ENCODE measurements at places on chromosomes 11 and 22.

- DNase-seq, result no peak
These were observed 63.8 kb downstream of the IMMP1L start for GRCh38 chr11:31445621-31446020.

GRCh38 chr11:70799386-70799785 is 401.1 kb downstream of the CTTN start:
- no peak for DNase-seq

- DNase-seq, result no peak
These were observed 149.6 kb downstream of the CWF19L2 start for GRCh38 chr11:107307991-107308390.

DNA sequence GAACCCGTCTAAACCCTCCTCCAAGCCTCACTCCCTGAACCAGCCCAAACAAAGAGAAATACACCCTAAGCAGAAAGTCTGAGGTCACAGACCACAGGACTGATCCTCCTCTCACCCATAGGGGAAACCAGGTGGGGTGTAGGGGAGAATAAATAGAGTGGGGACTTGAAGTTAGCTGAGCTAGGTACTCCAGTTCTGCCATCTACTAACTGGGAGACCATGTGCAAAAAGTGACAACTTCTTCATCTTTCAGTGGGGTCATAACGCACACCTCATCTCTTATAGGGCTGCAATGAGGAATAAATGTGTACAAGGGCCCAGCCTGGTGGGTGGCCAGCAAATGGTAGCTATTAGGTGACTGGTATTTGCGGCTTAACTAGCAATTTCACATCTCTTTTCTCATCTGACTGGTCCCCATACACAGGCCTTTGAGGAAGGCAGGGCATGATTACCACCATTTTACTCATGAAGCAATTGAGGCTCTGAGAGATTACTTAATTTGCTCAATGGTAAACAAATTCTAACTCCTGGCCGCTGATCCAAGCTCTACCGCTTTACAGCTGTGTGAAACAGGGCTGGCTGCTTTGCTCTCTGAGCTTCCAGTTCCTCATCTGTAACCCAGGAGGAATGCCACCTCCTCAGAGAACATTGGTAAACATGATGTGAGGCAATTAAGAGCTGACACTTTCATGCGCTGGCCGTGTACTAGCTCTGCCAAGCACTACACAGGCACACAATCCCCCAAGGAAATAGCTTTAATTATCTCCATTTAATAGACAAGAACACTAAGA is 16.6 kb downstream of the TBC1D10A start:
- DNase-seq, result no peak

DNA sequence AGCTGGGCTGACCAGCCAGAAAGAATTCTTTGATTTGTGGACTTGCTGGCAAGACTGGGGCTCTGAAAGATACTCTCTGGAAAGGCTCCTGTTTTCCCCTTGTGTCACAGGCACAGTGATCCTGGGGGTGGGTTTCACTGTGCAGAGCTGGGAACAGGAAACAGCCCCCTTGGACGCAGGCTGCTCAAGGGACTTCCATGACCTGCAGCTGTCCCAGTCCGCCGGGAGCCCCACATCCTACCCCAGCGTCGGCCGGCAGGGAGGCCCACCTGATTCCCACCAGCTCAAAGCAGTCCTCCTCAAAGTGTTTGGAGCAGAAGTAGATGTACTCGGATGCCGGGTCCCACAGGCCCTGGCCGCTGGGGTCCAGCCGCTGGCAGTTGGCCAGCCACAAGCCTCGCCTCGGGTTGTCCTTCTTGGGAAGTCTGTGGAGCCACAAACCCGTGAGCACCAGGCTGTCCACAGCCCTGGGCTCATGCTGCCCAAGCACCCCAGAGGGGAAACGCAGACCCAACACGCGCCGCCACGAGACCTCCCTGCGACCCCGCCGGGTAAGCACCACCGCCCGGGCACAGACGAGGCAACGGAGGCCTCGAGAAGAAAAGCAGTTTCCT is 824 bp downstream of the THAP7 start:
- peak; percentile 37 for DNase-seq

- no peak for DNase-seq
These were observed 2.1 kb upstream of the NADSYN1 start for GRCh38 chr11:71450939-71451338.

- DNase-seq, result no peak
These were observed 843 bp downstream of the OR51T1 start for GRCh38 chr11:4882543-4882942.

- DNase-seq, result peak; percentile 62
These were observed 668.0 kb downstream of the ETS1 start for GRCh38 chr11:127919206-127920000.

GRCh38 chr11:70298243-70298915 is 27.9 kb downstream of the PPFIA1 start:
- DNase-seq, result no peak

DNA sequence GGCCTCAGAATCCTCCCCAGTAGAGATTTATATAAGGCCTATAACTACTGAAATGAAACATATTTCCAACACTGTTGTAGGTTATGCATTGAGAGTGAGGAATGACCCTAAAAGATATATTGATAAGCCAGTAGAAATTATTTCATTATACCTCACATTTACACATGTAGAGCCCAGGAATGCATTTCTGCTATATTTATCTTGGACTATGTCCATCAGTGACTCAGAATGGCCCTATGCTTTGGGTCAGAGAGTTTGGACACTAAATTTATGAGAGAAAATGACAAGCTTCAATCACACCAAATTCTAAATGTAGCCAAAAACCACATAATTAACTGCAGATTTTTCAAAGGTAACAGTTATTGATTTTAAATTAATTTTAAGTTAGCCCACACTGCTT is 761.9 kb downstream of the DLG2 start:
- no peak for DNase-seq

- DNase-seq, result no peak
These were observed 10.5 kb downstream of the CD3E start for GRCh38 chr11:118314988-118315411.

- no peak for DNase-seq
These were observed 3.2 kb upstream of the C11orf91 start for GRCh38 chr11:33703788-33704187.

DNA sequence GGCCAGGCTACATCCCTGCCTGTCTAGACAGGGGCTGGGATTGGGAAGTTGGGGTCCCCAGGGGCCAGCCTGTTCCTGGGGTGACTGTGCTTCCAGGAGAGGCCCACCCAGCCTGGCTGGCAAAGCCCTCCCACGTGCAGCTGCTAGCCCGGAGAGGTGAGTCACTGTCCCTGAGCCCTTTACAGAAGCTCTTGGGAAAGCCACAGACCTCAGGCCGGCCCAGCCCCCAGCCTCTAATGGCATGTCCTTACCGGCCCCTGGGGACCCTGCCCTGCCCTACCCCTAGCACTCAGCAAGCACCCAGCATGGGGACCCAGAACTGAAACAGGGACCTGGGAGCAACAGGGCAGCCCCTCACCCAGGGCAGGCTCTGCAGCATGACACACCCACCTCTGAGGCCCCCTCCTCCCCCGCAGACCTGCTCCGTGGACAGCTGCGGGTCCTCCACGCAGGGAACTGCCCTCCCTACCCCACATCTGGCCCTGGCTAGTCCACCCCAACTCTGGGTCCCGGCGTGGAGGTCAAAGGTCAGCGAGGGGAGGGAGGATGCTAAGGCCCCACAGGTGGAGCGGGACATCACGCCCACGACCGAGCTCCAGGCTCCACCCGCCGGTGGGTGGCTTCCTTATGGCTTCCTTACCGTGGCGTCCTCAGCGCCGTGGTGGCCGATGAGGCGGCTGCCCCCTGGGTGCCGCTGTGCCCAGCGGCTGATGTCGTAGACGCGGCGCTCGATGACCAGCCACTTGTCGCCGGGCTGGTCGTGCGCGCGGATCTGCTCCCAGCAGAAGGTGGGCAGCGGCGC is 615 bp downstream of the FADS3 start:
- DNase-seq, result peak; percentile 74

- no peak for DNase-seq
These were observed 4.9 kb downstream of the ALX4 start for GRCh38 chr11:44305026-44305469.

- no peak for DNase-seq
These were observed 137.7 kb downstream of the MN1 start for GRCh38 chr22:27663812-27664211.

- no peak for DNase-seq
These were observed 19.0 kb downstream of the CD5 start for GRCh38 chr11:61121192-61121831.

GRCh38 chr11:55819330-55819729 is at the start of gene OR5D18:
OR5D18 (plus strand) TSS chr11:55819630; CDS start chr11:55819630, 0 bp downstream.
- no peak for DNase-seq

DNA sequence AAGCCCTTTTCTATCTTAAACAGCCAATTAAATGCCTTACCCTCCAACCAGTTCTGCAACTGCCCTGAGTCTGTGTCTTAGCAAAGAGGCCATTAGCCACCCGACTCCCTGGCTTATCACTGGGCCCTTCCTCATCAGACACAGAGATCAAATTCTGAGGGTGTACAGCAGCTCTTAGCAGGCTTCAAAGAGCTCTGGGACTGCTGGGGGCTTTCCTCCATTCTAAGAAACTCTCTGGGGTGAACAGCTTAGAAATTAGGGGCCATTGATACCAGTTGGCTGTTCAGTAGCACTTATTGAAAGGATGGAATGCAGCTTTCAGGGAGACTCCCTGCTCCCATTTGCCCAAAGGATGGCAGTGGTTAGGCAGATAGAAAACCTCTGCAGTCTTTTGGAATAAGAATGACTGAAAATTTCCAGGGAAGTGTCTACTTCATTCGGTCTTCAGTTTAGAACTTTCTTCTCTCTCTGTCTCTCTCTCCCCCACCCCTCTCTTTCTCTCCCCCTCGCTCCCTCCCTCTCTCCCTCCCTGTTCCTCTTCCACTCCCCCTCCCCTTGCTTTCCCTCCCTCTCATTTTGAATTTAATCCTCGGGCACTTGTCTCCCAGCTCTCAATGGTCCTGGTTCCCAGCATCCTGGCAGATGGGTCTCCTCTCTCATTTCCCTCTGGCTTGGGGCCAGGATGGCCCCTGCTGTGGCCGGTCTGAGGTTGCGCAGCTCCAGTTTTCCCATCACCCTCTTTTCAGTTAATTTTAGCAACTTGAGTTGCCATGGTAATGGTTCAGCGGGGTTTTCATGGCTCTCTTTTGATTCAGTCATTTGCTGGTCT is 76.4 kb downstream of the COMMD9 start:
- DNase-seq, result no peak

GRCh38 chr22:29225422-29226090 is 19.9 kb downstream of the EMID1 start:
- DNase-seq, result no peak

GRCh38 chr11:118842369-118842768 is 41.3 kb upstream of the CXCR5 start:
- no peak for DNase-seq

- DNase-seq, result no peak
These were observed 113.0 kb upstream of the CLMP start for GRCh38 chr11:123308077-123308476.

GRCh38 chr11:117037279-117037974 is 60.8 kb downstream of the SIK3 start:
- no peak for DNase-seq
